ENCODE measurements at places on chromosomes 3 and 15.

- DNase-seq, result no peak
These were observed 11.6 kb downstream of the EPB42 start for GRCh38 chr15:43209059-43209824.

DNA sequence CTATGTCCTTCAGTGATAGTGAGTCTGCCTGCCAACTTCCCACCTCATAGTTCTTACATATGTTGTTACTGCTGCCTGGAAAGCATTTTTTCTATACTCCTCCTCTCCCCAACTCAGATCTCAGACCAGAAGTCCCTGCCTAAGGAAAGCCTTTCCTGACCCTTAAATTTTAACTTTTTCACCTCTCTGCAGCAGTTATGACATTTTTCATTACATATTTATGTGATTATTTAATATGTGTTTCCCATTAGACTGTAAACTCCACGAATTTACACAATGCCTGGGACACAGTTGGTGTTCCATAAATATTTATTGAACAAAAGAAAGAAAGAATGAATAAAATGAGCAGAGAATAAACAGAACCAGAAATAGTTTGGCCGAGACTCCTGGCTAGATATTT lies 125.5 kb downstream of the MITF start:
- DNase-seq, result no peak

DNA sequence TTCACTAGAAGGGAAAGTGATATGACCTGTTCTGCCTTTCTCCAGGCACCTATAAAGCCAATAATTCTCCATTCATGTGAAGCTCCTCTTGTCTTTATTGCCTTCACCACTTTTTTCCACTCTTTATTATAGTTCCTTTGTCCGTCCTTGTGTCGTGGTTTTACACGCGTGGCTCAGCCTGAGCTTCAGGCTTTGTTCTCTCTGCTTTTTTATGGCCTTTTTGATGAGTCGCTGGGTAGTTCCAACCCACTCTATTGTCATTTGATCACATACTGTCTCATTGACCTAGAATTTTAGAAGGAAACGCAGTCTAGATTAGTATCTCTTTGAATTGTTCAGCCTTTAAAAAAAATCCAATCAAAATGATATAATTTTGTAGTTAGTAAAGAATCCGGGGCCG lies 403.2 kb downstream of the PTPRG start:
- DNase-seq, result no peak

- DNase-seq, result no peak
These were observed 259.6 kb upstream of the CTNNB1 start for GRCh38 chr3:40939741-40940130.

DNA sequence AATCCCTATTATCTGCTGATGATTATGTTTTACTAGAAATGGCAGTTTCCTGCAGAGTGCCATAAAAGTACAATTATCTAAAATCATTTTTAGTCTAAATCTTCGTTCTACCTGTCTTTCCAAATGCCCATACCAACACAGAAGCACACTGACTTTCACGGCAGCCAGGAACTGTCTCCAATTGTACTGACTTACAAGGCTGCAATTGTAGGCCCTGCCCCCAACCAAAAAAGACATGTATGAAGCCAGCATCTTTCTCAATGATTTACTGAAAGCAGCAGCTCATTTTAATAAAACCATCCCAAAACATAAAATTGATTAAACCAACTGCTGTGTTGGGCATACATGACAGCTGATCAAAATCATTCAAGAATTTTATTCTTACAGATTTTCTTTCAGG lies 119.0 kb downstream of the TBC1D5 start:
- no peak for DNase-seq

DNA sequence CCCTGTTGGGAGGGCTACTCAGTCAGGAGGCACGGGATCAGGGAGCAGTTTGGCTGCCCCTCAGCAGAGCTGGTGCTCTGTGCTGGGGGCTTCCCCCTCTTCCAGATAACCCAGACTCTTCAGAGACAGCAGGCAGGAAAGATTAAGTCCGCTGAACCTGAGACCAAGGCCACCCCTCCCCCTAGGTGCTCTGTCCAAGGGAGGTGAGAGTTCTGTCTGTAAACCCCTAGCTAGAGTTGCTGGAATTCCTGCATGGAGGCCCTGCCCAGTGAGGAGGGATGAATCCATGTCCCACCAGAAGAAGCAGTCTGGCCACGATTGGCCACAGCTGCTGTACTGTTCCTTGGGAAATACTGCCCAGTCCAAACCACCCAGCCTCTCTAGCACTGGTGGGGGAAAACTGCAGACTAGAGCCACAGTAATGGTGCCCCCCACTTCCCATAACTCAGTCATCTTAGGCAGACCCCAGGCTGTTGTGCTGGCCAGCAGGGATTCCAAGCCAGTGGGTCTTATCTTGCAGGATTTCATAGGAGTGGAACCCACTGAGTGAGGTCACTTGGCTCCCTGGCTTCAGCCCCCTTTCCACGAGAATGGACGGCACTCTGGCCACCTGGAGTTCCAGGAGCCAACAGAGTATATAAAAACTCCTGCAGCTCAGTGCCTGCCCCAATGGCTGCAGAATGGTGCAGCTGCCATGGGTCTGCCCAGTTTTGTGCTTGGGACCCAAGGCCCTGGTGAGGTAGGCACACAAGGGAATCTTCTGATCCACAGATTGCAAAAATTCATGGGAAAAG lies 42.9 kb downstream of the NPAP1 start:
- DNase-seq, result no peak

DNA sequence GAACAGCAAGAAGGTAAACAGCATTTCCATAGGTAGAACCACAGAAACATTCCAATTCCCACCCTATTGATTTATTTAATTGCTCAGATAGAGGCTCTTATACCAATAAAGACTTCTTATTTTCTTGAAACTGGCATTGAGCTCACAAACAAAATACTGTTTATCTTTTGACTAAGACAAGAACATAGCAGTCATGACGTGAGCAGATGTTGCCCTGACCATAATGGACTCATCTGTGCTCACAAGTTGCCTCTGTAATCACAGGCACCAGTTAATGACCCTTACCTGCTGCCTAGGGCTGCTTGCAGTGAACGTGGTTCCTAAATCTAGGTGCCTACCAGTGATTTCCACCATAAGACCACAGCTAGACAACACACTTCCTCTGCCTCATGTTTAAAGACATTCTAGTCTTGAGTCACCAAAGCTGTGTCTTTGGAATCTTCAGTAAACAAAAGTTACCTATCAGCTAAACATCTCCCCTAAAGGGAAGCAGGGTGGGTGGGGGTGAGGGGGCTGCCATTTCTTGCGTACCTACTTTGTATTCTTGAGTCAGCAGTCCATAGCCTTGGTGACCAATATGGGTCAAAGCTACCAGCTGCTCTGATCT lies 2.1 kb downstream of the FYCO1 start:
- DNase-seq, result no peak

DNA sequence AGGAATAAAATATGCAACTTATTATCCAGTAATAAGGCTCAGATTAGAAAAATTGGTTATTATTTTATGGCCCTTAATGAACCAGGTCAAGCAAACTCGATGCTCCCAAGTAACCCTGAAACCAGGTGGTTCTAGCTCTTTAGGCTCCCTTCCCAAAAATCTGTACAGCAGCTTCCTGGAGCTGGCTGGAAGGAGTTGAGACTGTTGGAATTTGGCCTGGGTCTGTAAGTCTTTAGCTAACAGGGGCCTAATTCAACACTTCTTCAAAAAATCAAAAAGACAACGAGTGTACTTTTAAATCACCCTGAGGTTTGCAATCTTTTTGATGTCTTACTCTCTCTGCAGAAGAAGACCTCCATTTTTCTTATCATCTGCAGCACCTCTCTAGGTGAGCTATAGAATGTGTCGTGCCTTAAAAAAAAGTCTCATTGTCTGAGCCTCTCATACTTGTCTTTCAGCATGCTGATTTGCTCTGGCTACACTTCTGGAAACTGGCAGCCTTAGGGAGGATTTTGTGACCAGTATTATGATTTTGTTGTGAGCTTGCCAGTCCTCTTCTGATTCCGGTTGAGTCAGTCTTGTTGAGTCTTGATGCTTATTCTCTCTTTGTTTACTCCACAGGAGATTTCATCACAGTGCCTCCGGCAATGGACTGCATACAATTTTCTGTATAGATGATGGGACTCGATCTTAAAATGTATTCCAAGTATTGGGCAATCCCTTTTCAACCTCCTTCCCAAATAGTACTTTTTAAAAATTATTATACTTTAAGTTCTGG lies 235.0 kb upstream of the KBTBD8 start:
- DNase-seq, result no peak

GRCh38 chr15:69343133-69343532 lies 44.4 kb downstream of the PAQR5 start:
- no peak for DNase-seq

- DNase-seq, result no peak
These were observed 401.1 kb downstream of the NAALADL2 start for GRCh38 chr3:175260145-175260794.

GRCh38 chr3:160928183-160928726 lies 172.2 kb downstream of the PPM1L start:
- no peak for DNase-seq

DNA sequence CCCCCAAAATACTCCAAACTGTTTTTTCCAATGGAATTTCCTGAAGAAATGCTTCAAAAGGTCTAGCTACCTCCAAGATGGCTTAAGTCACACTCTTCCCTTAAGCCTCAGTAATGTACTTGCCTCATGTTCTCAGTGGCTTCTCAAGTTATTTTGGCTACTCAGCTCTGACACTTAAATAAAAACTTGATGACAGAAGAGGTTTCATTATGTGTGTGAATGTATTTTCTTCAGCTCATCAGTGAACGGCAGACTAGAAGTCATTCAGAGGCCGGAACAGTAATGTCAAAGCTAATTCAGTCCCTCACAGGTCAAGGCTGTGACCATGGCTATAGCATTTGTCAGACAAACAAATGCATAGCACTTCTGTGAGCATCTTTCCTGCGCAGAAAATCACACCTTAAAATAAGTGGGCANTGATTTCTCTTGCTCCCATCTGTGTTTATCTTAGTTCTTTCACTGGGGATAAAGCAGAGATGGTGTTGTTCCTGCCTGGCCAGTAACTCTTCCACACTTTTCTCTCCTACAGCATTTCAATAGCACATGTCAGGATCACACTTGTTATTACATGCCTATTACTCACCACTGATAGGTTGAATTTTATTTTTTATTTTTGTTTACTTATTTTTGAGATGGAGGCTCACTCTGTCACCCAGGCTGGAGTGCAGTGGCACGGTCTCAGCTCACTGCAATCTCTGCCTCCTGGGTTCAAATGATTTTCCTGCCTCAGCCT lies 68.5 kb upstream of the PLCL2 start:
- DNase-seq, result no peak

GRCh38 chr15:72312605-72313447 lies 7.1 kb downstream of the CELF6 start:
- peak; percentile 12 for DNase-seq

DNA sequence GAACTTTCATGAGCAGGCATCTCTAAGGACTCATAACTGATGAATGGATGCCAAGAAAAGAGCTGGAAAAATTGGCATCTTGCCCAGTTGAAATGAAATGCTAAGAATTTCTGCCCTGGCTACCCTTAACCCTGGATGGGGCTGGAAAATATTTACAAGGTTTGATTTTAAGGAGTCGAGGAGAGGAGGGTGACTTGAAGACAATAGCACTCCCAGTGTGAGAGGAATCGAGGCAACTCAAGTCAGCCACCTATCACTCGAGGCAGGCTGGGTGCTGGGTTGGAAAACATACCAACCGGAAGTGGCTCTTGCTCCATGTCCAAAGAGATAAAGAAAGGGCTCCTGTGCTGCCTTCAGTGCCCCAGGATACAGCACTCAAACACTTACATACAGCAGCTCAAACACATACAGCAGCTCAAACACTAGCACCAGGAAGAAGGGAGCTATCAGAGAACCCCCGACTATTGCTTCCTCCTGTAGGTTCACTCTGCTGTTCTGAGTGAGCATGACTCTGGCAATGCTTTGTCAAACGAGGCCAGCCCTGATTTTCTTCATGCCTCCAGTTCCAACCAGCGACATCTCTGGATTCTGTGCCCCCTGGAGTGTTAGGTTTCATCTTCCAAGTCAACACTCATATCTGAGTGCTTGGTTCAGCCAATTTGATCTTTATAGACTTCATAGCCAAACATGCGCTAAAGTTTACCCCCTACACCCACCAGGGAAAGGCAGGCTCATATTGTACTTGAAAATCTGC lies 4.9 kb downstream of the PRICKLE2 start:
- no peak for DNase-seq

DNA sequence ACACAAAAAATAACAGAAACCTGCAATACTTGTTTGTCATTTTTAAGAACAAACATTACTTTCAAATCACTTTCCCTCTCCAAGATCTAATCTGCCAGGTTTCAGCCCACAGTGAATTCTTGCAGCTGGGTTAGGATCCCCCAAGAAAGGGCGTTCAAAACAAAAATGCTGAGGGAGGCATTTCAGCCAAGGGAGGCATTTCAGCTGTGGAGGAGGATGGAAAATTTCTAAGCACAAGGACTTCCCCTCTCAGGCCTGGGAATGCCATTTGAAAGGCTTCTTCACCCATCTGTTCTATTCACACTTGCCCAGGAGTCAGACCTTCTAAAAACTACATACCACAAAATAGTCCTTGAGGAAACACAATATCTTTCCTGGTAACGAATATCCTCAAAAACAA lies 69.1 kb downstream of the P3H2 start:
- no peak for DNase-seq

- no peak for DNase-seq
These were observed 28.4 kb downstream of the IGF1R start for GRCh38 chr15:98676586-98677270.

- DNase-seq, result no peak
These were observed 26.0 kb downstream of the SYNM start for GRCh38 chr15:99130765-99131440.

DNA sequence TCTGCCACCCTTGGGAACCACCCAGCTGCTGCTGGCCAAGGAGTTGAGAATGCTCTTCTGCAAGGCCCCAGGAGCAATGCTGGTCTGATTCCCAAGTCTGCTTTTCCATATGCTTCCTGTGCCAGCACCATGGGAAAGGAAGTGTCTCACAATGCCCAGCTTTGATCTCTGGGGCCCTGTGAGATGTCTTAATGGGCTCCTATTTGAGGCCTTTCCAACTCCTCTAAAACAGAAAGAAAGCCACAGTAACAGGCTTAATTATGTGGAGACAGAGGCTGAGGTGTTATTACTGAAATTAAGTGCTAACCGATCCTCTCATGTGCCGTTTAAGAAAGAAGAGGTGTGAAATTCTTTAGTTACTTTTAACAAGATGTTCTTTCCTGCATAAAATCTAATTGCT lies 4.5 kb downstream of the EOGT start:
- DNase-seq, result no peak

GRCh38 chr3:126557415-126557745 lies 1.4 kb downstream of the C3orf22 start:
- no peak for DNase-seq

GRCh38 chr3:32257042-32257441 lies 18.6 kb downstream of the CMTM8 start:
- DNase-seq, result no peak

- DNase-seq, result no peak
These were observed 87.1 kb downstream of the RARB start for GRCh38 chr3:25515171-25515570.

GRCh38 chr3:12392101-12392878 lies 92.0 kb upstream of the TSEN2 start:
- DNase-seq, result no peak

- DNase-seq, result no peak
These were observed 11.6 kb downstream of the ADAMTS17 start for GRCh38 chr15:100330221-100330620.

All from AG04449 (cell line).